ENCODE measurements at places on chromosomes 6 and 20.

DNA sequence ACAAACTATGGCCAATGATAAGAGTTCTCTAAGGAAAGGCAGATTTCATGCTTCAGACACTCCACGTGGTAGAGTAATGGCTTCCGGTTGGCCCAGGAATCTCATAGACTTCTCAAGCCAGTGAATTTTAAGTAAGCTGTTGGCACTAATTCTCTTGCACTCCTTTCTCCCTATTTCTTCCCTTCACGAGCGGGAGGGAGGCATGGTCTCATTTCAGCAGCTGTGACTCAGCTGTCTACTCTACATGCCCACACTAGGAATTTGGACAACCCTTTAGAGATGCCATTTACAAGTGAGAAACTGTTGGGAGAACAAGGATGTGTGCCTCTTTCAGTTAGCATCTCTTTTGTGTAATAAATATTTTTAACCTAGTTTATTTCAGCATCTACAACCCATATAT, 107.7 kb downstream of the PTPRK start:
- no peak for DNase-seq

GRCh38 chr20:15992564-15992963, 580.7 kb downstream of the KIF16B start:
- no peak for DNase-seq

DNA sequence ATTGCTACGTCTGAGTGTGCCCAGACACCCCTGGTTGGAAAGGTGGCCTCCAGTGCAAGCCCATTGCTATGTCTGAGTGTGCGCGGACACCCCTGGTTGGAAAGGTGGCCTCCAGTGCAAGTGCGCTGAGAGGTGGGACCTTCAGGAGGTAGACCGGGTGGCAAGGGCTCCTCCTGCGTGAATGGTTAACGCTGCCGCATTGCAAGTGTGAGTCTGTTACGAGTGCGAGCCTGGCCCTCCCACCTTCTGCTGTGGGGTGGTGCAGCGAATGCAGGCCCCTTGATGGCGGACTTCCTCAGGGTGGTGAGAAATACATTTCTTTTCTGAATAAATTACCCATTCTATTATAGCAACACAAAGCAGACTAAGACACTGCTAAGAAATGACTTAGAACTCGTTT, 208.8 kb downstream of the DLL1 start:
- peak; percentile 32 for DNase-seq

- DNase-seq = no peak
These were observed 623.3 kb upstream of the MANEA start for GRCh38 chr6:94953867-94954631.

DNA sequence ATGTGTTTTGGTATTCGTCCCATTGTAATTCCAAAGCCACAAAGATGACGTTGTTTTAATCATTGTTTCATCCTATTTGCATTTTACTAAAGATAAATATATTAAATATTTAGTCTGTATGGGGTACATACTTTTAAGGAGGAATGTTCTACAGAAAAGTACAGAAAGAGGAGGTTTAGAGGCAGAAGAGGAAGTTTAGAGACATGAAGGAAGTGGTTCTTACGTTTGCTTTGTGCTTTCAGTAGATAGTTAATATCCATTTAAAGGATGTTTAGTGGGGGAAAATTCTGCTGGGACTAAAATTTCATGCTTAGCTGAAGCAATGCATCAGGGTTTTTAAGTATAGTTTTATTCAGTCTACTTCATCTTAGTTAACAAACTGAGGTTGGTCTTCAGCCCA, 116.6 kb downstream of the CRYBG1 start:
- DNase-seq = no peak

GRCh38 chr6:158977382-158977781, 22.6 kb downstream of the RSPH3 start:
- DNase-seq = no peak

DNA sequence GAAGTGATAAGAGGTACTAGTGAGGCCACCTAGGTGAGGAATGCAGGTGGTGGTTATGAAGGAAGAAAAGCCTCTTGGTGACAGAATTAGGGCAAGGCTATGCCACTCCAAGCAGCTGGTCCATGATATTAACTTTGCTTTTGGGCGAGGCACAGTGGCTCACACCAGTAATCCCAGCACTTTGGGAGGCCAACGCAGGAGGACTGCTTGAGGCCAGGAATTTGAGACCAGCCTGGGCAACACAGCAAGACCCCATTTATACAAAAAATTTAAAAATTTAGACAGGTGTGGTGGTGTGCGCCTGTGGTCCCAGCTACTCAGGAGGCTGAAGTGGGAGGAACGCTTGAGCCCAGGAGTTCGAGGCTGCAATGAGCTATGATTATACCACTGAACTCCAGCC, 56.1 kb downstream of the SERAC1 start:
- no peak for DNase-seq

GRCh38 chr20:38601216-38602184, at the start of gene ARHGAP40:
Gene ARHGAP40 (plus strand): TSS chr20:38601809.
- DNase-seq = no peak

DNA sequence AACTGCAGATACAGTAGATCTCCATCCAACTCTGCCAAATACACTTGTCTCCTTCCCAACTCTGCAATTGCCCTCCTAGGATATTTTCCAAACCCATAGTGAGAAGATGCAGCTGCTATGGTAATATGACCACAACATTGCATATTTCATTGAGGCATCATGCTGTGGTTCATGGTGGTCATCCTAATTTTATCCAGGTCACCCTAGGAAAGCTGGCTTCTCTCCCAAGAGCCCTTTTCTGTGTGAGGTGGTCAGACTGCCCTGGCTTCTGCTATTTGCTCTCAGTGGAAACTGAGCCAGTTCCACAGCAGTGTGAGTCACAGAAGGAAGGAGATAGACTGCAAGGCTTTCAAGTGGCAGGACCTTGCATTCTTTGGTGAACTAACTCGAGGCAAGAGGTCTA, 5.5 kb downstream of the OGFRL1 start:
- DNase-seq = no peak

DNA sequence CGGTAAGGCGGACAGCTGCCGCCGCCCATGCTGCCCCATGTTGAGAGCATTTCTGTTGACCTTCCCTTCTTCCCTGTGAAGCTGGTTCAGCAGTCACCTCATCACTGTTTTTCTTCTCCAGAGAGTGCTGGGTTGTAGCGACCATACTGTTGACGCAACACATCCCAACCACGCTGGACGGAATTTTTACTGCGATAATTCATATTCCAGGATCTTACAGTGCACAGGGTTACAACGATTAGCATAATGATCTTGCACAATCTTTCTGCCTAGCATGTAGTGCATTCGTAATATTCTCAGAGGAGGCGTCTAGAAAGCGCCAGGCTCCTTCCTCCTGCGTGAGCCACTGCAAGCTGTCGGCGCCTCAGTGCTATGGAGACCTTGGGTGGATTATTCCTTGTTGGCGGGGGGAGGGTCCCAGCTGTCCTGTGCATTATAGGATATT, 137.0 kb downstream of the MTHFD1L start:
- DNase-seq = no peak

GRCh38 chr6:148943451-148943850, 196.6 kb downstream of the UST start:
- DNase-seq = no peak

GRCh38 chr6:3960754-3961361, 111.7 kb downstream of the FAM50B start:
- DNase-seq = no peak

GRCh38 chr6:109076377-109076776, 18.3 kb downstream of the SESN1 start:
- no peak for DNase-seq

GRCh38 chr6:38176797-38177751, 357.5 kb downstream of the ZFAND3 start:
- peak; percentile 52 for DNase-seq

GRCh38 chr6:107244742-107245480, 129.6 kb upstream of the BEND3 start:
- no peak for DNase-seq

GRCh38 chr6:44388135-44388487, 605 bp downstream of the CDC5L start:
- DNase-seq = no peak

DNA sequence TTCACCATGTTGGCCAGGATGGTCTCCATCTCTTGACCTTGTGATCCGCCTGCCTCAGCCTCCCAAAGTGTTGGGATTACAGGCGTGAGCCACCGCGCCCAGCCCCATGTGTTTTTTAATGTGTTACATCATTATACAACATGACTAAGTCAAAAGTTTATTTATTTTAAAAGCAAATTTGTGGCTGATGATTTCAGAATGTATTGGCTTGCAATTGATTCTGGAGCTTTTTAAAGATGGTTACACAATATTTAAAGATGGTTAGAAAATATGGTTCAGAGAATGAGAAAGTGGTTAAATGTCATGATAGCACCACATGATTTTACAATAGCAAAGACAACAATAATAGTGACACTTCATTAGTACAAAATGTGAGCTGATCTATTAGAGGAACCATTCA, 80.5 kb downstream of the SASH1 start:
- DNase-seq = no peak

- no peak for DNase-seq
These were observed 1.4 kb downstream of the LTA start for GRCh38 chr6:31573239-31574105.

- DNase-seq = no peak
These were observed 214.4 kb upstream of the DTNBP1 start for GRCh38 chr6:15877231-15877630.

DNA sequence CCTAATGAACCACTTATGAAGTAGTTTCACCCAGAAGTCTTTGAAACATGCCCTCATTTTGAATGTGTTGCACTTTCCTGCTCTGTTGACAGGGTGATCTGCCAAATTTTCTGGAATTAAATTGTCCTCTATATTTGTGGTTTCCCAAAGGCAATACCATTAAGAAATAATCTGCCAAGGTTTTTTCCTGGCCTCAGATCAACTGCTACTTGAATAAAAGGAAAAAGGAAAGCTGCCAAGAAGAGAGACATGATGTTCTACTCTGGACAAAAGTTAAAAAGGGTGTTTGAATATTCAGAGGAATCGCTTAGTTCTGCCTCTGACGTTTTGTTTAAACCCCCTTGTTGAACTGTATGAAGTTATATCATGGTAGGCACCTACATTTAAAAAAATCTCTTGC, 37.4 kb upstream of the ARMH2 start:
- DNase-seq = no peak

- DNase-seq = no peak
These were observed 15.0 kb downstream of the ADNP start for GRCh38 chr20:50916257-50916656.

GRCh38 chr20:36663031-36663430, 17.0 kb upstream of the SLA2 start:
- DNase-seq = no peak

- no peak for DNase-seq
These were observed 676.5 kb downstream of the TENT5A start for GRCh38 chr6:81075974-81076373.

- DNase-seq = no peak
These were observed 94.5 kb downstream of the PREX1 start for GRCh38 chr20:48733296-48733790.

GRCh38 chr20:59051666-59052185, 9.1 kb upstream of the PRELID3B start:
- no peak for DNase-seq

DNA sequence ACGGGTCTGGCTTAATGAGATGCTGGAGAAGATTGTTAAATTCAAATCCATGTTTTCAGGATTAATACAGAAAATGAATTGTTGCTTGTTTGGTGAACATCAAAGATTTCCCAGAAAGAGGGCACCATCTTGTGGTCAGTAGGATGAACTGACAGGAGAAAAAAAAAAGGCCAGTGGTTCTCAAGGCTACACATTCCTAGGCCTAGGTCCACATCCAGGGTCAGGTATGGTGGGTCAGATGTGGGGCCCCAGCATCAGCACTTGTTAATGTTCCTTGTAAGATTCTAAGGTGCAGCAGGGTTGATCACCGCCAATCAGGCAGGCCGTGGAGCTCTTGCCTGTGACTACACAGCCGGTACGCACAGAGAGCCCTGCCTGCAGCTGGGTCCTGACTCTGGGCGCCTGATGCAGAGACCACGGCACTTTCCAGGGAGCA, 34.0 kb upstream of the FOXO3 start:
- no peak for DNase-seq

GRCh38 chr20:46430921-46431712, 24.7 kb upstream of the ELMO2 start:
- DNase-seq = no peak

DNA sequence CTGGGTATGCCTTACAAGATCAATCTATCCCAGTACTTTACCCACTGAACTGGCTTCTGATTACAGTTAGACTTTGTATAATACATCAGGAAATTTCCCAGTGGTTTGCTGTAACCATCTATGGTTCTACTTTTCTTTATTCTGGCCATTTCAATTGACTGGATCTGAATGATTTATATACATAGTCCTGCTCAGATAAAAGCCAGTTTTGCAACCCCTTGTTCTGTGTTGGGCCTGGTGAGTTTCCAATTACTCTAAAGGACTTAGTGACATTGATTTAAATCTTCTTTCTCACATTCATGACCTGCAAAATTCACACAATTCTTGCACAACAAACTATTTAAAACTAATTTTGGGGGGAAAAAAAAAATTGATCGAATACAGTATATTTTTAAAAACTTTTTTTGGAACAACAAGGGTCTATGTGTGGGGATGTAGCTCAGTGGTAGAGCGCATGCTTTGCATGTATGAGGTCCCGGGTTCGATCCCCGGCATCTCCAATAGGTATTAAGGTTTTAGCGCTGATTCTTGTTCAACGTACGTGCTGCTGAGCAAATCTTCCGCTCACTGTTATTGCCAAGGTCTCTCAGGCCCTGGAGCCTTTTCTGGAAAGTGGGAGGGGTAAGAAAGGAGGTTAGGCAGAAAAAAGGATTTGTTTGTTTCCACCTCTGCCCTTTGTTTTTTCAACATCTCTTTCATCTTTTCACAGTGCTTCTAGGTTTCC, 117.5 kb downstream of the GPX5 start:
- no peak for DNase-seq

GRCh38 chr6:163741743-163742363, 327.3 kb downstream of the QKI start:
- DNase-seq = no peak

DNA sequence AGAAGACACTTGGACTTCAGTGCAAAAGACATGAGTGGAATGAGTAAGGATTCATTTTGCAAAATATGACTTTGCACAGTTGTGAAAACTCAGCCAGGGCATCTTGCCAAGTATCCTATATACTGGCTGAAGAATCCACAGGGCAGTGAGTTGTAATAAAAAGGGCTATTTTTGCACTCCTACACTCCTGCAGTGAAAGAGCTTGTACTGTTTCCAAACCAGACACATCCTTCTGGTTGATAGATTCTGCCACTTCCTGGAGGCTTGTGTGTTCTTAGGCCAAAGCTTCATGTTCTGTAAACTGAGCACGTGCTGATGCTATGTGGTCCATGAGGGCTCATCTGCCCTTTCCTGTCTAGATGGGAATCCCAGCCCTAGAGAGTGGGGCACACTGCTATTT, 34.9 kb downstream of the GMPR start:
- DNase-seq = no peak

- no peak for DNase-seq
These were observed 94.5 kb upstream of the MARCKS start for GRCh38 chr6:113762641-113763040.

GRCh38 chr20:32909451-32909850, 50.7 kb downstream of the EFCAB8 start:
- no peak for DNase-seq

DNA sequence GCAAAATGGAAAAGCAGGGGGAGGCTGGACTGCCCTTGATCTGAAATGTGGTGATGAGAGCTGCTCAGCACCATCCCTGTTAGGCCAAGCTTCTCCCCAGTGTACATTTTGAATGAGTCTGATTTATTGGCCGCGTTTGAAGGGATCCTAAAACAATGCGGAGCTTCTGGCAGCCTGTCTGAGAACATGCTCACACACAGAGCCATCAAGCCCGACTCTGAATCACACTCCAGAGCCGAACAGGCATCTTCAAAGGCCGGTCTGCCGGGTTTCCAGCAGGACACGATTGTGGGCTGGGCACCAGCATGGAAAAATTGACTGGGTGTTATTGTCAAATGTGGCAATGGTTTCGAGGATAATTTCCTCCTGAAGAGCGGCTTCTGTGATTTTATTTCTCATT, 235.9 kb downstream of the TFAP2C start:
- no peak for DNase-seq
